ENCODE measurements at places on chromosomes 6 and 20.

DNA sequence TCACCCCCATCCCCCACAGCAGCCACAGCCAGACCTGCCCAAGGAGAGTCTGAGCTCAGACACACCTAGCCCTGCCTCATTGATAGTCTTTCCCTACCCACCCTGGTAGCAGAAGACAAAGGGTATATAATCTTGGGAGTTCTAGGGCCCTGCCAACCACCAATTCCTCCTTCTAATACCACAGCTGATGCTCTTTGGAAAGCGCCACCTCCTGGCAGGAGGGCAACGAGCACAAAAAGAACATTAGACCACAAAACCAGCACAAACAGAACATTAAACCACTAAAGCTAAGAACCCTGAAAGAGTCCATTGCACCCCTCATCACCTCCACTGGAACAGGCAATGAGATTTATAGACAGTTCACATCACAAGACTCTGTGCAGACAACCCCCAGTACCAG lies 195.8 kb upstream of the FUT9 start:
- H3K4me1 ChIP-seq: no peaks in the 10 kb centered on the region
- no peak overlapping the region for H3K27ac ChIP-seq
- DNase-seq: no peak
- no peaks in the 10 kb centered on the region for H3K27me3 ChIP-seq
- H3K36me3 ChIP-seq: no peaks in the 10 kb centered on the region
- H3K4me3 ChIP-seq: no peak overlapping the region

- no peaks in the 10 kb centered on the region for H3K27me3 ChIP-seq
- no peak for DNase-seq
- no peak overlapping the region for H3K4me3 ChIP-seq
- H3K27ac ChIP-seq: no peak overlapping the region
- no peaks in the 10 kb centered on the region for H3K36me3 ChIP-seq
Observed at GRCh38 chr20:7411075-7411474, 529.2 kb downstream of the HAO1 start.

GRCh38 chr6:154682633-154683125 lies 50.5 kb upstream of the SCAF8 start:
- H3K27me3 ChIP-seq: no peaks in the 10 kb centered on the region
- no peaks in the 10 kb centered on the region for H3K36me3 ChIP-seq
- no peak overlapping the region for H3K4me3 ChIP-seq
- no peaks in the 10 kb centered on the region for H3K4me1 ChIP-seq
- no peak overlapping the region for H3K27ac ChIP-seq

GRCh38 chr6:115358616-115359015 lies 702.1 kb downstream of the FRK start:
- H3K27me3 ChIP-seq: no peaks in the 10 kb centered on the region
- H3K4me1 ChIP-seq: no peaks in the 10 kb centered on the region
- DNase-seq: no peak
- no peak overlapping the region for H3K27ac ChIP-seq

GRCh38 chr6:93713974-93714373 lies 294.6 kb upstream of the EPHA7 start:
- DNase-seq: no peak
- H3K4me3 ChIP-seq: no peak overlapping the region
- H3K27me3 ChIP-seq: no peaks in the 10 kb centered on the region
- H3K27ac ChIP-seq: no peak overlapping the region
- H3K4me1 ChIP-seq: no peaks in the 10 kb centered on the region

GRCh38 chr6:134253681-134254080 lies 64.2 kb downstream of the SGK1 start:
- DNase-seq: no peak
- no peak overlapping the region for H3K4me3 ChIP-seq
- peaks cover 5% of the 10 kb centered on the region for H3K4me1 ChIP-seq

GRCh38 chr6:92369309-92369708 lies 1050.0 kb downstream of the EPHA7 start:
- no peaks in the 10 kb centered on the region for H3K36me3 ChIP-seq
- DNase-seq: no peak
- no peaks in the 10 kb centered on the region for H3K27me3 ChIP-seq
- H3K4me3 ChIP-seq: no peak overlapping the region
- H3K4me1 ChIP-seq: no peaks in the 10 kb centered on the region
- H3K27ac ChIP-seq: no peak overlapping the region

GRCh38 chr6:105322499-105323225 lies 80.2 kb downstream of the PREP start:
- no peak overlapping the region for H3K4me3 ChIP-seq
- H3K4me1 ChIP-seq: peaks cover 2% of the 10 kb centered on the region
- H3K36me3 ChIP-seq: peaks cover 39% of the 10 kb centered on the region
- no peak overlapping the region for H3K27ac ChIP-seq
- no peaks in the 10 kb centered on the region for H3K27me3 ChIP-seq

DNA sequence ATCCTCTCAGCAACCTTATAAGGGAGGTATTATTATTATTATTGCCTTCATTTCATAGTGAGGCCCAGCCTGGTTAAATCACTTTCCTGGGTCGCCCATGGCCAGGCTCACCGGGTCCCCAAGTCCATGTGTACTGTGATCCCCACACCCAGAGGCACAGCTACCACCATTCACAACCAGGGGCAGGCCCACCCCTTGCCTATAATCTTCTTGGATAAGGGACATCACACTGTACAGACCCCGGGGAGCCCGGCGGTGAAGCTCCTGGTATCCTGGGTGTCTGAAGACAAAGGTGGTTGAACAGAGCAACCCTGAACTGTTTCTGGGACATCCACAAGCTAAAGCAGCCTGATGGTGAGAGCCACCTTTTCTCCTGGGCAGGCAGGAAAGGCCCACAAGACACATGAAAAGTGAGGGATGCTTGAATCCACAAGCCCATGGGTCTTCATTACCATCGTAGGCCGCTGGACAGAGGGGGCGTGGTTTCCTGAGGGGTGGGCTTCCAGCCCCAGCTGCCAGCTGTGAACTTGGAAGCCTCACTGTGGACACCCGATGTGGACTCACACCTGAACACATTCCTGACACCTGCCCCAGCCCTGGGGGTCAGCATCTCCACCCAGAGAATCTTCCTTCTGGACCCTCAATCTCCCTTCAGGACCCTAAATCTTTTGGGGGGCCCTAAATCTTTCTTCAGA lies 185.5 kb upstream of the PMEPA1 start:
- no peak for DNase-seq
- H3K4me3 ChIP-seq: no peak overlapping the region
- H3K27ac ChIP-seq: no peak overlapping the region
- no peaks in the 10 kb centered on the region for H3K4me1 ChIP-seq

DNA sequence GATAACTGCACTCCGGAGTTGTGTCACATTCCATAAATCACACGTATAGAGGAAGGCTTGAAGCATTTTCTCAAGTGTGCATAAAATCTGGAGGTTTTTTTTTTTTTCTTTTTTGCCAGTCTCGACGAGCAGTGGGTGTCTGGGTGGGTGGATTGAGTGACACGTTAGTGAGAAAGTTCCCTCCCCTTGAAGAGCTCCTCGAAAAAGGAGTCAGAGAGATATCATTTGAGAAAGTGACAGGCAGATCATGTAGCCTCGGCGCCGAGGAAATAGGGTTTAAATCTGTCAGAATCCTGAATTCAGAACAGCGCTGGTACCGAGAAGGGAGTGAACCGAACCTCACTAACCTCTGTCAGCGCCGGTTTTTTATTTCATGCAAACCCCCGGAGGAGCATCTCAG lies 269.5 kb upstream of the ARID1B start:
- H3K4me3 ChIP-seq: no peak overlapping the region
- H3K27ac ChIP-seq: no peak overlapping the region
- no peak for DNase-seq
- no peaks in the 10 kb centered on the region for H3K4me1 ChIP-seq
- H3K36me3 ChIP-seq: no peaks in the 10 kb centered on the region
- H3K27me3 ChIP-seq: no peaks in the 10 kb centered on the region

- no peak overlapping the region for H3K27ac ChIP-seq
- H3K4me1 ChIP-seq: no peaks in the 10 kb centered on the region
Observed at GRCh38 chr6:106159531-106159940, 73.4 kb downstream of the PRDM1 start.
